ENCODE measurements at places on chromosomes 1 and 21.

DNA sequence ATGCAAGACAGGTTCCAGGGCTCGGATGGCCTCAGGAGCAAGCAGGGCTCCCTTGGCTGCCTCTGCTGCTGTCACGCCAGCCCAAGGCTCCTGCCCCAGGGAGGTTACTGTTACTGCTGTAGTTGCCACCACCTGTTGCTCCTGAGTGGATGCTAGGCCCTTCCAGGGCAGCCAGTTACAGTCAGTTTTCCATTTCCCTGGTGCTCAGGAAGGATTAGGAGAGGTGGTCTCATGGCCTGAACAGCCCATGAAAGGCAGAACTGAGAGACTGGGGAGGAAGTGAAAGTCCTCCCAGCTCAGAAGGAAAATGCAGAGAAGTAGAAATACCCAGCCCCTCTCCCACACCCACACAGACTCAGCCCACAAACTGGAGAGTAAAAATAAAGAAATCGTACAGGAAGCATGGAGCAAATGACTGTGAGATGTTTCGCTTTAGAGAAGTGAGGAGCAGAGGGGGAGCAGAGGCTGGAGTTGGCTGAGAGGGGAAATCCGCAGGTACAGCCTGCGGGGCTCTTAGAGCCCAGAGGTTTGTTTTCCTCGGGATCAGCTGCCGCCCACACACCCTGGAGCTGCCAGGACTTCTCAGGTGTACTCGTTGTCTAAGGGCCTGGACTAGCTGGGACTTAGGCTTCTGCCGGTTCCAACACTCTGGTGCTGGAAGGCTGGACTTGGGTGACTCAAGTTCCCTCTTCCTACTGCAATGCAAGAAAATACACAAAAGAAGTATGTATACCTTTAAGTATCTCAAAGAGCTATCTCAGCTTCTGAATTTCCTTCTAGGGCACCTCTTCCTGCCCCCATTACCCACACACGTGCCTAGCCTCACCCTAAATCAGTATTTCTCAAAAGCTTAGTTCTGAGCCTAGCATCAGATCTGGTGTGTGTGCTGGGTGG lies 2.3 kb downstream of the IL6R start:
- DNase-seq = no peak

DNA sequence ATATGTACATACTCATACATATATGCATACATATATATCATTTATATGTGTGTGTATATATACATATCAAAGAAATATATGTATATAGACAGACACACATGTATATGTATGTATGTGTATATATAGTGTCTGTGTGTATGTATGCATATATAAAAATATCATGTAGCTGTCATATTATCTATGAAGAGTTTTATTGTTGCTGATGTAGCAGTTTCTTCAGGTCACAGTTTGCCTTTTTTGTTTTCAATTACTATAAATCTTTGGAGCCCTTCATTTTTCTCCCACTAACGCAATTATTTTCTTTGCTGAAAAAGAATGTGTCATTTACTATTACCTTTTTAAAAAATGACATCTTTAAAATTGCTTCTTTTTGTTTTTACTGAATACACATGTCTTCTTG lies 904.5 kb downstream of the PLA2G4A start:
- DNase-seq = no peak

GRCh38 chr1:160552425-160552824 lies 26.9 kb downstream of the CD84 start:
- no peak for DNase-seq

DNA sequence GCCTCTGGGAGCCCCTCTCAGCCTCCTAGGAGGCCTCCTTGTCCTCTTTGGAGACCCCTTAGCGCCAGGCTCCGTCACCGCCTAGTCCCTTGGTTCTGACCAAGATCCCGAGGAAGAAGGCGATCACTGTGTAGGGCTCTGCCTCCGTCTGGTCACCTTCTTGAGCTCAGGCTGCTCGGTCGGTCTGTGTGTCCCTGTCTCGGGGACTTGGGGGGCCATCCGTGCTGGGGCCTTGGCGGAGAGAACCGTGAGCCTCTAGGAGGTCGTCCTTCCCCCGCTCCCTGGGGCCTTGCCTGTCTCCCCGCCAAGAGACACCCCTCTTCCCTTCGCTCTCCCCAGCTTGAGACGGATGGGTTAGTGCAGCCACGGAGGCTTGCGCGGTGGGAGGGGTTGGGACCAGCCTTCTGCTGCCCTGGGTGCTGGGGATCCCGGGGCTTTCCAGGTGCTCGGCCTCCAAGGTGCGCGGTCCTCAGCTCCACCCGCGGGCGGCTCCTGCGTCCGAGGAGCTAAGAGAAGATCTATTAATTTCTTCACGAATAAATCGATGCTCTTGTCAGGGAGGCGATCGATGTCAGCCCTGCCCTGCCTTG lies 701 bp upstream of the INSRR start:
- DNase-seq = no peak

DNA sequence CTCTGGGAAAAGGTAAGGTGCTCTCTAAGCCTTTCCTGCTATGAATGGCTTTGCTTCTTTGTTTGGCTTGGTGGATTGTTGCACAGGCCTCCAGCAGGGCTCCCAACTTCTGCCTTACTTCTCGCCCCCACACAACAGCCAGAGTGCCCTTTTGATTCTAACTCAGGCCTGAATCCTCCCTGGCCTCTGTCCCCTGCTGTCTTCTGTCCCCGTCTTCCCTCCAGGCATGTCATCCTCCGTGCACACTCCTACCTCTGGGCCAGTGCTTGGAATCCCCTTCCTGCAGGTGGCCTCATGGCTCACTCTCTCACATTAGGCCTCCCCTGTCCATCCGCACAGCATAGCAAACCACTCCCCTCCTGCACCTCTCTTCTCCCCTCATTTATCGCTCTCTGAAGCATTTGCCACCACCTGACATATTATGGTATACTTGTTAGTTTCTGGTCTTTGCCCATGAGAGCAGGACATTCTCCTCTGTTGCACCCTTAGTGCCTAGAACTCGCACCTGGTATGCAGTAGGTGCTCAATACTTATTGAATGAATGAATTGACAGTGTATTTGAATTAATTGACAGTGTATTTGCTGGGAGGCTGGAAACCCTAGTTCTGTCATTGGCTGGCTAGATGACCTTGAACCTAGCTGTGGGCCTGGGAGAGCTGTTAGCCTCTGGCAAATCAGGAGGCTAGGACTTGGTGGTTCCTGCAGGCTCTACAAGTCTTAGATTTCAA lies 2.9 kb downstream of the ZDHHC18 start:
- no peak for DNase-seq

GRCh38 chr1:206461602-206462455 lies 8.4 kb upstream of the IKBKE start:
- peak; percentile 61 for DNase-seq

- no peak for DNase-seq
Observed at GRCh38 chr1:11054666-11055065, 5.2 kb downstream of the SRM start.

- DNase-seq = no peak
Observed at GRCh38 chr21:35072960-35073359, 23.9 kb upstream of the RUNX1 start.

- DNase-seq = no peak
Observed at GRCh38 chr1:67213164-67213563, 46.9 kb downstream of the IL23R start.

- DNase-seq = no peak
Observed at GRCh38 chr1:156464335-156464734, 36.2 kb downstream of the MEF2D start.

DNA sequence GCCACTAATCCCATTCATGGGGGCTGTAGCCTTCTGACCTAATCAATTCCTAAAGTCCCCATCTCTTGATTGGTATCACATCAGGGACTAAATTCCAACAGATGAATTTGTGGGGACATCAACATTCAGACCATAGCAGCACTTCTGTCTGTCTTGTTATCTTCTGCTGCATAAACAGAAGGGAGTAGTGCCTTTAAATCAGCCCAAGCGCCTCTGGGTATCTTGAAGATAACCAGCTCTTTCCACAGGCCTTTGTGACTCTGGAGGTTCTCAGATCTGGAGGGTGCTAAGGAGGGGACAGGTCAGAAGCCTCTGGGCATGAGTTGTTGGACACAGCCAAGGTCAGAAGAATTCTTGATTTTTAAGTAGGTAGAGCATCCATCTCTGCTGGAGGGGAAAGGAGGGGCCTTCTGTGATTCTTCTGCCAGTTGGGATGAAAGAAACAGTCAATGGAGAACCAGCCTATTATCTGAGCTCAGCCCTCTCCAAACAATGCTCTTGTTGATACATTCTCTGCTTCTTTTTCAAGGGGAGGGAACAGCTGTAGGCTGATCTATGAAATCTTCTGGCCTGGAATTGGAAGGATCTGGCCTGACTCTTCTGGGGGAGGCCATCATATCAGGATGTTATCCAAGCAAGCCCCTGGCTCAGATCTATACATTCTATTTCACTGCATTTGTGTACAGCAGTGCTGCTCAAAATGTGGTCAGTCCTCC lies 31.3 kb upstream of the LRIG2 start:
- DNase-seq = no peak

DNA sequence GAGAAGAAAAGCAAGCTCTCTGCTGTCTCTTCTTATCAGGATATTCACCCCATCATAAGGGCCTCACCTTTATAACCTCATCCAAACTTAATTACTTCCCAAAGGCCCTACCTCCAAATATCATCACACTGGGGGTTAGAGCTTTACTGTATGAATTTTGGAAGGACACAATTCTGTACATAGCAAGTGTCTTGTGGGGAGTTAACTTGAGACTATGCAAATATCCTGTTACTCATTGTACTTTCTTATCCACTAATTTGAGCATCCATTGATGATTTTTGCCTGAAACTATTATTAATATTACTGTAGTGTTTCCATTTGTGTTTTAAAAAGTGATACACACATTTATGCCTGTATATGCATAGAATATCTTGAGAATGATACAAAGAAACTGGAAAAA lies 129.1 kb upstream of the IVNS1ABP start:
- no peak for DNase-seq

DNA sequence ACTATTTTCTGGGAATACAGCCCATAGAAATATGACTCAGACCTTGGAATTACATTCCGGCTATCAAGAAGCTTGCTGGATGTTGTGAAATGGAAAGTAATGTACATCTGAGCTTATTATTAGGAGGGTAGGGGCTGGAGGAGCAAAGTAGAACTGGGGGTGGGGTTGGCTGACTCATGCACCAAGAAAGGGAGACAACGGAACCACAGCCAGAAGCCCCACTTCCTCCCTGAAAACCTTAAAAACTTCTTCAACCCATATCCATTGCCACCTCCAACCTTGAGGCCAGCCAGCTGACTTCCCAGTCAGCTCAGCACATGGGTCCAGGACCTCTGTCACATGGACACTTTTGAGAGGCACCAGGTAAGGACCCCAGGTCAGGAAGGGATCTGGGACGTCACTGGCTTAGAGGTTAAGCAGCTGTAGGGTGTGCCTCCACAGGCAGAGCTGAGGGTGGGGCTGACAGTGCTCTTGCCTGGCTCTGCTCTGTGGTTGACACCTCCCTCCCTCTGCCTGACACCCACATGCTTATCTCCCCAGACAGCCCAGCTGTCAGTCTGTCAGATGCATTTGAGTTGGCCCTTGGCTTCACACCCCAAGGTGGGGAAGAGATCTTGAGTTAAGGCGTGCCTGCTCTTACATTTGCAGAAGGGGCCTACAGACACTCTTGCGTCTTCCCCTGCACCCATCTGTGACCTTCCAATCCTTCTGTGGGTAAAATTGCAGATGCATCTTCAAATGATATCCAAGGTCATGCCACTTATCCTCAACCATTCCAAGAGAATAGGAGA lies 5.7 kb upstream of the ZNF683 start:
- peak; percentile 55 for DNase-seq

DNA sequence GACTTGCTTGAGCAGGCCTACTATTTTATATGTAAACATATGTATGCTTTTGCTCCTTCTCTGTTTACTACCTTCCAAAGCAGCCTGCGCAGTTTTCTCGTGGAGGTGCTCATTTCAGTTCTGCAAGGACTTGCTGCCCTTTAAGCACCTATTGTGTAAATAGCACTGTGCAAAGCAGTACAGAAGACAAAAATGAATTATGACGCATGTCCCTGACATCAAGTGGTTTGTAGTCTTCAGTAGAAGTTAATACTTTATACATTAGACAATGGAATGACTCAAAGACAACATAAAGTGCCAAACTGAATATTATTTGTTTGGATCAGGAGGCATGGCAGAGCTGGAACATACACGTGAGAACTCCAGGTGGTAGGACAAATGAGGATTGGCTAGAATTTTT lies 611.7 kb downstream of the LMO4 start:
- DNase-seq = no peak

DNA sequence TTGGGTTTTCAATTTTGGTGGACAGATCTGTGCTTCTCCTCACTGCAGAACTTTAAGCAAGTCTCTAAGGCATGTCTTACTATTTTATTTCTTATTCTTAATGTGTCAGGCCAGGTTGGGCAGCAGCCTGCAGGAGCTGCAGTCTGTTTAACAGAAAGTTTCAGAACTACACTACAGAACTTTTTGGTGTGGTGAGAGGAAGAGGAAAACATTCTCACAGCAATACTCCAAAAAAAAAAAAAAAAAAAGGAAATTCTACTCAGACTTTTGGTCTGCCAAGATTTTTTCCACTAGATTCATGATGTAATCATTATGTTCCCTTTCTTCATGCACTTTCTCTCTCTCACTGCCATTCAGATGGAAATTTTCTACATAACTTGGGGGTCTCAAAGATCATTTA lies 255.2 kb downstream of the COL11A1 start:
- DNase-seq = no peak

GRCh38 chr1:212953321-212953720 lies 3.0 kb downstream of the VASH2 start:
- DNase-seq = no peak

DNA sequence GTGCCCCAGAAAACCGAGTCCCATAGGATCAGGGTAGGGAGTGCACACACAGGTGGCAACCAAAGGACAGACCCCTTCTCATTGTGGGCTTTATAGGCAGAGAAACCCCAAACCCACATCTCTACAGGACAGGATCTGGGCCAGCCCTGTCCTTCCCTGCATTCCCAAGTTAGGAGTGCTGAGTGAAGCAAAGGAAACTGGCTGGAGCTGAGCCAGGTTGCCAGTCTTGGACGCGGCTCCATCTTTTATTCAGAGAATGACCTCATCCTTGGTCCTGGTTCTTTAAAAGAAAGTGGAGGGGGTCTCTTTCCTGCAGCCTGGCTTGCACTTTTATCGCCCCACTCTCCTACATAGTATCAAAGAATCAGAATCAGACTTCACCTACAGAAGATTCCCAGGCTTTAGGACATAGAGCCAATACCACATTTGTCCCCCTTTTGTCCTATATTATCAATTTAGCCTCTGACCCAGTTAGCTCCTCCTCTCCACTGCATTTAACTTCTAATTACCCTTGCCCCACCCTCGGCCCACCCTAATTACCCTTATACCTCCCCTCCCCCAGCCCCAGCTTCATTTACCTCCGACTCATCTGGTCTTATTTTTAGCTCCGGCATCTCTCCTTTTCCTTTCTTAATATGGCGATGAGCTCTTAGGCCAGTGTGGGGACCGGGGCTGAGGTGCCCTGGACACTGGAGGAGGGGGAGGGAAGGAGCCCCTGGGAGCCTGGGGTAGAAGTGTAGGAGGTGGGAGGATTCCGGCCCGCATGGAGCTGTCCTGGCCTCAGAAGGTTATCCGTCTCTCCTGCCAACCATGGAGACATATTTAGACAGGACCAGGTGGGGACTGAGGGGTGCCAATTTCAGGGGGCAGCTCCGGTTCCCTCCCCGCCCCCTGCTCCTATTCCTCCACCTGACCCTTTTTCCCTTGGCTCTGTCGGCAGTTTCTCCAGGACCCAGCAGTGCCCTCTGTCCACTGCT lies at the start of gene CASQ1:
TSS of gene CASQ1 (plus strand) at position 927 of the 977 bp plus-strand sequence. CDS start 177 bp downstream, outside the sequence.
- DNase-seq = no peak

- no peak for DNase-seq
Observed at GRCh38 chr1:238318294-238319110, 427.8 kb upstream of the ZP4 start.
